ENCODE measurements at places on chromosomes 4 and X.

GRCh38 chr4:166091912-166092510 lies 219.0 kb downstream of the TLL1 start:
- H3K4me3 ChIP-seq = no peak overlapping the region
- H3K4me1 ChIP-seq = no peaks in the 10 kb centered on the region
- H3K27ac ChIP-seq = no peak overlapping the region
- no peaks in the 10 kb centered on the region for H3K36me3 ChIP-seq

GRCh38 chr4:7428261-7429068 lies 6.3 kb downstream of the PSAPL1 start:
- no peaks in the 10 kb centered on the region for H3K36me3 ChIP-seq
- H3K4me1 ChIP-seq = no peaks in the 10 kb centered on the region
- no peak overlapping the region for H3K4me3 ChIP-seq
- no peaks in the 10 kb centered on the region for H3K27me3 ChIP-seq

- no peak for DNase-seq
- no peaks in the 10 kb centered on the region for H3K36me3 ChIP-seq
These were observed 89.4 kb upstream of the TLL1 start for GRCh38 chr4:165783626-165784025.

DNA sequence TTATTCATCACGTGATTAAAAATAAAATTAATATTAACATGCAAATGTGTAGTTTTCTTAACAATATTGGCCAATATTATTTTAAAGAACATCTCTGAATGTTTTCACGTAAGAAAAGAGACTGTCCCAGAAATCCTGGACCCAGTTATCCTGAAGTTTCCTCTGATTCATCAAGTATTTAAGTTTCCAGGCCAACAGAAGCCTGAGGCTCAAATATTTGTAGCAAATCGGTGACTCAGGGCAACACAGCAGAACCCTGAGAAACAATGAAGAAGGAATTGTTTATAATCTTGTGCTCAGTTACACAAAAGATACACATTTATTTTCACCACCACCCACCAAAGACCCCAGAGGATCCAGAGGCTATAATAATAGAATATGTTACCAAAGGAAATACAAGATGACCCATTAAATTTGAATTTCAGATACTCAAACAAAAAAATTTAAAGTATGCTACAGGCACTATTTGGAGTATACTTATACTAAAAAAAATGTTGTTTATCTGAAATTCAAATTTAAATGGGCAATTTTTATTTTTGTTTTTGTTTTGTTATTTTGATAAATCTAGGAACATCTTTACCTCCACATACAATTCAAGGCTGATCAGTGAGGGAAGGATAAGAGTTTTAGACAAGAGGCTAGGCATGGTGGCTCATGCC lies 33.9 kb upstream of the SLC7A11 start:
- no peaks in the 10 kb centered on the region for H3K36me3 ChIP-seq
- no peak overlapping the region for H3K4me3 ChIP-seq
- H3K4me1 ChIP-seq = no peaks in the 10 kb centered on the region
